NCI-H1436 treated with DMSO at 0.1 percent for 48 hours (cell line): ENCODE measurements at places on chromosomes 11 and 22.

DNA sequence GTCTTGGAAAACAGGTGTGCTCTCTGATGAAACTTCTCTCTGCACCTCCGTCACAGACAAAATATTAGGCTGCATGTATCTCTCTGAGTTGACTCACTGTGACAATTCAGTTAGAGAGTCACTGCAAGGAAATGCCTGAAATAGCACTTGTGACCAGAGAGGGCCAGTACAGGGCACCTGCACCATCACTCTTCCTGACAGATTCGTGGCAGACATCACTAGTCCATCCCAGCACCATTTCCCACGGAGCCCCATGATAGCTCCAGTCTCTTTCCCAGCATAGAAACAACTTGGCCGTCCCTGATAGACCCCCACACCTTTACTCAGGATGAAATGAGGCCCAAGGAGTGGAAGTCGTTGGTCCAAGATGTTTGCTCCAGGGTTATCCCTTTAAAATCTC is 73.3 kb upstream of the ISX start:
- DNase-seq, result no peak

DNA sequence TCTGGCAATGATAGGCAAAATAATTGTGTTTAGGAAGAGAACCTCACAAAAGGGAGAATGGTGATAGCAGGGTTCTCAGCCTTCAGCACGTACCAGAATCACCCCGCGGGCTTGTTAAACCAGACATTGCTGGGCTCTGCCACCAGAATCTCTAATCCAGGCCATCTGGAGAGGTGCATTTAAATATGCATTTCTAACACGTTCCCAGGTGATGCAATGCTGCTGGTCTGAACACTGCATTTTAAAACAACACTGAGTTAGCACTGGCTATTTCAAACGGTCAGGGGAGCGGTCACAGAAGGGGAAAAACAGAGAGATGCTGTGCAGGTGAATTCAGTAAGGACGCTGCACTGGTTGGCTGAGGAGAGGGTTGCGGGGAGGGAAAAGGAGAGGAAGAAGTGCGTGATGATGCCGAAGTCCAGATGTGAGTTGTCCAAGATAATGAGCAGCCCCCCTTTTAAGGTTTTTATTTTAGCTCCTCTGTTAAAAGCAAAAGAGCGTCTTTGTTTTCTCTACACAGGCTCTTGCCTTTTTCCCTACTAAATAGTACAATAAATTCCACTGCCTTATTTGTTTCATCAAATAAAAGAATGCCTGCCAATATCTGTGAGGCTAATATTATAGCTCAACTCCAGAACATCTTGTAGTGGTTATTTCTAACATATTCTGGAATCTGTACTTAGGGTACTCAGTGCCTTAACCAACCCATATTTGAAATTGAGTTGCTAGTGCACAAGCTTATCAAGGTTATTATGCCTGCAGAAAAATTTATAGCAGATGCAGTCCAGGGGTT is 109.6 kb upstream of the POU2AF2 start:
- no peak for DNase-seq

DNA sequence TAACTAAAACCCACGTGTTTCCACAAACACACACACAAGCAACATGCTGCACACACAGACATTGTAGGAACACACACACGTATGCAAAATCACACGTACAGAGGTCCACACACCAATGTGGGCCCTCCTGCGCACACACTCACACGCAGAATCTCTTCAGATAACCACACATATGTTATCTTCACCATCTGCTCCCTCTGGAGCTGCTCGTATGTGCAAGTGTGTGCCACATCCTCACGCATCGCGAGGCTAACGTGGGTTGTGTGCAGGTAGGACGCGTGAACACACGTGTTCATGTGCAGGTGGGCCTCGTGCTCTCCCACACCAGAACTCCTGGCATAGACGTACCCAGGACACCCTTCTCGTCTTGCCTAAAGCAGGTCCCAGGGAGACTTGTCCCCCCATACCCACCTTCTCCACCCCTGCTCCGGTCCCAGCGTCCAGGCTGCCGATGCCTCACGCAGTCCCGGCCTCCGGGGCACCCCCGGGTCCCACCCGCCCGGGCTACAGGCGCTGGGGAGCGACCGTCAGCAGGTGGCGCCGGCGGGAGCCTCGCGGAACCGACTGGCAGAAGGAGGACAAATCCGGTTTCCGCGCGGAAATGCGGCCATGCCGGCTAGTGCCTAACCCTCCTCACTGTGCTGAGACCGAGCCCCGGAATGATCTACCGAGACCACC is 10.3 kb upstream of the IGSF9B start:
- no peak for DNase-seq

DNA sequence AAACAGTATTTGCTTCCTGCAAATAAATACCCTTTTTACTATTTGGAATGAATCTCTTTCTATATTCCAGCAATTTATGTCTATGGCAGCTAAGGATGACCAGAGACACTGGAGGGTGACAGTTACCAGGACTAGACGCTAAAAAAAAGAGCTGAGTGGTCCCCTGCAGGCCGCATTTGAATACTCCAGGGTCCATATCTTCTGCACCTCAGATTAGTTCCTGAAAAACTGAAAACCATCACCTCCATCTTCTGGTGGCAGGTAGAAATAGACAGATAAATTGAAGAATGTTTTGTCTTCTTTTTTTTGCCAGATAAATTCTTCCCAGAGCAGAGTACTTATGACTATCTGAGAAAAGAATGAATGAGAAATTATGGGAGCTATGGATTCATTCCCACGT is 145.6 kb downstream of the CSNK2A3 start:
- no peak for DNase-seq

DNA sequence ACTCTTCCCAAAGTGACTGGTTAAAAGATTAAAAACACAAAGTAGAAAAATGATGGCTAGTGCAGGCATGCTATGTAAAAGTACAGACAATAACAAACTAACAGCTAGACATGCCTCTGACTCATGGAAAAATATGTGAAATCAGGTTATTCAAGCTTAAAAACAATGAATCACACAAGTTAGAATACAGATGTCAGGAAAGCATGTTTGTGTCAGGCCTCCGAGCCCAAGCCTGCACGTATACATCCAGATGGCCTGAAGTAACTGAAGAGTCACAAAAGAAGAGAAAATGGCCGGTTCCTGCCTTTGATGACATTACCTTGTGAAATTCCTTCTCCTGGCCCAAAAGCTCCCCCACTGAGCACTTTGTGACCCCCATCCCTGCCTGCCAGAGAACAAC is 110.1 kb downstream of the NOX4 start:
- no peak for DNase-seq
